DMS153 (cell line): ENCODE measurements at places on chromosomes 11 and 22.

- peak; percentile 47 for DNase-seq
Measured at GRCh38 chr22:28798810-28799605, 1.4 kb downstream of the XBP1 start.

GRCh38 chr22:43824724-43825420 lies 12.8 kb upstream of the EFCAB6 start:
- DNase-seq = no peak

- no peak for DNase-seq
Measured at GRCh38 chr11:45839204-45839603, 8.1 kb upstream of the CRY2 start.

GRCh38 chr11:18321578-18321968 lies 367 bp downstream of the HPS5 start:
- no peak for DNase-seq

DNA sequence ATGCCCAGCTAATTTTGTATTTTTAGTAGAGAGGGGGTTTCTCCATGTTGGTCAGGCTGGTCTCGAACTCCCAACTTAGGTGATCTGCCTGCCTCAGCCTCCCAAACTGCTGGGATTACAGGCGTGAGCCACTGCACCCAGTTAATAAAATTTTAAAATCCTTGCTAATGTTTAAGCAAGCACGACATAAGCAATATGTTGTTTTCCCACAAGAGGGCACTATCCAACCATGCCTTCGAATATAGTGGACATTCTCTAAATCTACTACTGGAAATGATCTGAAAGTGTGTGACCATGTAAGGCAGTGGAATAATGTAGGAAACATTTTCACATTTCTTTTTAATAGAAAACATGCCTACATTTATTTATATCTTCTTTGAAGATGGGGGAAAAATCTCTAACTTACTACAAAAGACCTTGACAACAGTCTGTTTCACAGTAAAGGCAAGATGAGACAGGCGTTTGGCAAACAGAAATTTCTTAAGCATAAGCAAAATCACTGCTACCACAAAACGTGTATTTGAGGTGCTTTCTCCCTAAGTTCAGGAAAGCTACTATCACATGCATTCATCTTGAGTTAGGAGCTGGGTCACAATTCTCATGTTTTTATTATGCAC lies 38.2 kb downstream of the PITPNB start:
- peak; percentile 15 for DNase-seq

- DNase-seq = peak; percentile 37
Measured at GRCh38 chr11:95652002-95652472, 137.5 kb downstream of the FAM76B start.

DNA sequence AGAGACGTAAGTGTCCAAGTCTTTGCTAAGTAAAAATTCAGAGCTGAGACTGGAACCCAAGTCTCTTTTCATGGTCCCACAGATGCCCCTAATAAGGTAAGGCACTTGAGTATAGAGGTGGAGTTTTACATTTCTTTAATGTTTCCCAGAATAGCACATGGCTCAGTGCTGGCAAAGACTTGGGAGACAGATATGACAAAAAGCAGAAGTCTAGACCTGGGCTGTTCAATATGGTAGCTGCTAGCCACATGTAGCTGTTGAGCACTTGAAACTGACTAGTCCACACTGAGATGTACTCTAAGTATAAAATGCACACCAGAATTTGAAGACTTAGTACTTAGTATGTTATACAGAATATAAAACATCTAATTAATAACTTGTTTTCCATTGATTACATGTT lies 17.6 kb downstream of the VSTM5 start:
- no peak for DNase-seq

GRCh38 chr22:49344656-49345055 lies 483.0 kb downstream of the BRD1 start:
- DNase-seq = no peak

DNA sequence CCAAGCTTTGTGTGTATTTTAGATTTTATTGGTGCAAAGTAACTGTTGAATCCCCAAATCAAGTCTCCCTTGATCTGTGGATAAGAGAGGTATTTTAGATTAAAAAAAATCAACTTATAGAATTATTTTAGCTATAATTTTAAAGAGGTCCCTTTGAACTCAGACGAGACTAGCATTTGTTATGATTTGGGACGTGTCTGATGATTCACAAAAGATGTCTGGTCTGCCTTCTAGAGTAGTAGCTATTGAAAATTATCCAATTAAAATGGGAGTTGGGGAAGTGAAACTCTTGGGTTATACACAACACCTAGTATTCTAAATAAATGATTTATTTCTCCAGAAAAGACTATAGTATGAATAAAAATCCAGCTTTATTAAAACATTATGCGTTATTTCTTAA lies 227.9 kb upstream of the GRIA4 start:
- DNase-seq = no peak

DNA sequence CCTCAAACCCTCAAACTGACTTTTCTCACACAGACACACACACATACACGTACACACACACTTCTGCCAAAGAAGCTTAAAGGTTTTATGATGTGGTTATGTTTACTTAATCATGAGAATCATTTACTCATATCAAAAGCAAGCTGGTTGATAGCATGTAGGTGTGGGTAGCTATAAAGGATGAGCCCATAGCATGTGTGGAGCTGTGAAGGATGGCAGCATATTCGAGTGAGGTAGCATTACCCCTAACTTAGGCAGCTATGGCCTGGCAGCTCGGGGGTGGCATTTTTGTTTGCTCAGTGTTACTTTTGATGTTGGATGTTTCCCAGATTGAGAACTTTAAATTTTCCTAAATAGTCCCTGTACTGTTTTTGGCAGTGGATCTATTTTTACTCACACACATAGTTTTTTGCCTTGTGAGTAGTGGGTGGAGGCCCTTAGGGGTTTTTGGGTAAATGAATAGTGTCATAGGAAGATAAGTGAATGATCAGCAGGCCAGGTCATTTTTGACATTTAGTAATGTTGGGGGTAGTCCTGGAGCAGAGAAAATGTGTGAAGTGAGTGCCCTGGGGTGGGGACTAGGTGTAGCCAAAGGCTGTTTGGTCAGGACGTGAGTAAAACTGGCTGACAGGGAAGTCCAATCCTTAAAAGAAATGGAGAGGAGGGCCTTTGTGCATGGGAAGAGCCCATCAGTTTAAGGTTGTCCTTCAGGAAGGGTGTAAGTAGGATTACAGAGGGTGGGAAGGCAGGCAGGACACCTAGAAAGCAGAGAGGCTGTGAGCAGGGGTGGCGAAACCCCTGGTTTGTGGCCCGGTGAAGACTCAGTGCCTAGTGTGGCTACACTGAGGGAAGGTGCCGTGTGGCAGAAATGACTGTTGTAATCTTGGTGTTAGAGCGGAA lies 7.1 kb downstream of the YWHAH start:
- no peak for DNase-seq

GRCh38 chr11:63613517-63614135 lies 607 bp downstream of the PLAAT3 start:
- DNase-seq = no peak

DNA sequence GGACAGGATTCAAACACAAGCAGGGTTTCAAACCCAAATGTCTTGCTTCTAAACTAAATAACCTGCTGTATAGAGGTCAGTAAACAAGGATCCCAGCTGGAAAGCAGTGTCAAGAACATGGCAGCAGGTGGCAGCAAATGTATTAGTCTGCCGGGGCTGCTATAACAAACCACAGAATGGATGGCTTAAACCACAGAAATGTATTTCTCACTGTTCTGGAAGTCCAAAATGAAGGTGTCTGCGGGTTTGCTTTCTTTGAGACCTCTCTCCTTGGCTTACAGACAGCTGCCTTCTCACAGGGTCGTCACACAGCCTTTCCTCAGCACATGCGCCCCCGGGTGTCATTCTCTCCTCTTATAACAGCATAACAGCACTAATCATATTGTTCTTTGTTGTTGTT lies 65.1 kb upstream of the LRRC55 start:
- DNase-seq = no peak

GRCh38 chr11:98835335-98835734 lies 185.4 kb upstream of the CNTN5 start:
- no peak for DNase-seq

GRCh38 chr11:11845071-11845470 lies 3.3 kb downstream of the USP47 start:
- peak; percentile 60 for DNase-seq

GRCh38 chr11:72553706-72554105 lies 119.4 kb upstream of the CLPB start:
- DNase-seq = no peak

DNA sequence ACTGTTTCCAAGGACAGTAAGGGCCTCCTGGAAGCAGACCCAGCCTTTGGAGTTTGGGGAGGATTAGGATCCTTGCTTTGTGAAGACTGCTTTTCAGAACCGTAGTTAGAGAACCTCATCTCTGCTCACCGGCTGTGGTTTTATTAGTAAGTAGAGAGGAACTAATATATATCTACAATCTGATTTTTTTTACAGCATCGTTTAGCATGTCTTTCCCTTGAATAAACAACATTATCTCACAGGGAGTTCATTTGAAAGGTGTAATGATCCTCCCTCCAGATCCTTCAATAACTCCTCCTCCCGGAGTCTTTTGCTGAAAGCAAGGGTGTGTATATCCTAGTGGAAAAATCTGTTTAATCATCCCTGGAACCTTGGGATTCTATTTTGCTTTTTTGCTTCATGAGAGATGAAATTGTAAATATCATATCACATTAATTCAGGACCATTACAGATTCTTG lies 132.7 kb downstream of the DBX1 start:
- no peak for DNase-seq

GRCh38 chr11:126411971-126412381 lies 56.5 kb downstream of the ST3GAL4 start:
- DNase-seq = no peak

DNA sequence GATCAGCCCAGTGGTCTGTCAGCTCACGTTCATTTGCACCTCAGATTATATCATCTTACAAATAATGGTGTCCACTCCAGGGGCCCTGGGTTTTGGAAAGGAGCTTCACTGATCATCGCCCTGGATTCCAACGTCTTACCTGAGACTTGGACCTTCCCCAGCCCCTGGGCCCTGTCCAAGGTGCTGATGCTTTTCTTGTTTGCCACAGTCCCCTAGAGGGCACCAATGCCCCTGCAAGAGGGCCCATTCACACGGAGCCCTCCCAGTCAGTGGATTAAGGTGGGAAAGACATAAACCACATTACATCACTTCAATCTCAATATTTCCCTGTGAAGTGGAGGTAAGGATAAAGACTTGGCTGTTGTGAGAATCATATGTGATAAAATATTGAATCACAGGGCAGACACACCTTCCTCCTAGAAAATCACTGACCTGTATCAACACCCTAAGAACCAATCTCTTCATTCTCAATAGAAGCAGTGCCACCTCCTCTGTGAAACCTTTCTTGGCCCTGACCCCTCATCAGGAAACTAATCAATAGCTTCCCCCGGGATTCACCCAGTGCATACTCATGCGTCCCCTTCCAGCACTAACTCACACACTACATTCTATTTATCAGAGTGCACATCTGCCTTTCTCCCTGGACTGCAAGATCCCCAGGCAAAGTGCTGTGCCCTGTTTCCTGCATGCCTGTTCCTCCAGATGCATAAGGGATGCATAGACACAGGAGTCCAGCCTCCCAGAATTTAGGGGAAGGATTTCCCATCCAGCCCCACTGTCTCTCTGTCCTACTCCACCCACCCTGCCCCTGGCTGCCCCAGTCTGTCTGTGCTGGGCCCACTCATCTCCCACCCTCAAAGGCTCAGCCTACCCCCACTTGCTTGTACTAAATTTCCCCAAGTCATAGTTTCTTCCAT lies 167.0 kb downstream of the BUD13 start:
- DNase-seq = no peak

DNA sequence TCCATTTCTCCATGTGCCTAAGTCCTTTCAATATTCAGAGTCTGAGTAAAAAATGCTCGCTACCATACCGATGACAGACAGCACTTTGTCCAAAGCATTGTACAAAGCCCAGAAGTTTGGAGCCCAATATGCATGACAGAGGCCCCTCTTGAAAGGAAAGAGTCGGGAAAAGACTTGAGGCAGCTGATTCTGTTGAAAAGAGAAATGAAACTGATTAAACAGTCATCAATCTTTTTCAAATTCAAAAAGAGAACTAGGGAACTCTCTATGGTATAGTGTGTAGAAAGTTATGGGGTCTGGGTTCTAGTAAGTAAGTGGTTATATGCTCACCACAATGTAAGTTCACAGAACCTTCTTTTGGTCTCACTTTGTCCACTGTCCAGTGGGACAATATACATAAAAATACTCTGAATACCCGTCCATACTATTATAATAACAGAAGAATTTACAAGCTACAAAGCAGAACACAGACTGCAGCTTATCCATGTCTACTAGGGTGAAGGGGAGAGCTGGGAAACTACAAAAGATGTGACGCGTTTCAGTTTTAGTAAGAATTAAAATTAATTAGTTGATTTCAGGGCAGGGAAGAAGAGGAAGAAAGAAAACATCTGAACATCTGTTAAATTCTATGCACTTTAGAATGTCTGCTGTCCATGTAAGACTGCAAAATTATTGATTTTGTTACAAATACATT lies 26.7 kb downstream of the ALG8 start:
- no peak for DNase-seq

DNA sequence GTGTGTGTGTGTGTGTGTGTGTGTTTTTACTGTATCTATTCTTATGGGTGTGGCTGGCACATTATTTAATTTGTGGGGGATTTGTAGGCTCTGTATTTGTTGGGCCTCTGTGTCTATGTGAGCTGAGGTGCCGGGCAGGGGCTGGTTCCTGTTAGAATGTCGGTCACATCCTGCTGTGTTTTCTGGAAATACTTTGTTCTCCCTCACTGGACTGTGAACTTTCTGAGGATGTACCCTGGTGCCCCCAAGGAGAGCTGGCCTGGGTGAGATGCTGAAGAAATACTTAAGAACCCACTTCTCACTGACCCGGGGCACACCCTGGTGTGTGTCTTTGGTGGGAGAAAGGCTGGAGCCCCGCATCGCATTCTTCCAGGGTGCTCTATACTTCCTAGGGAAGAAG lies 28.6 kb downstream of the KIAA1671 start:
- no peak for DNase-seq

- DNase-seq = no peak
Measured at GRCh38 chr11:12775955-12776354, 101.7 kb downstream of the TEAD1 start.

- no peak for DNase-seq
Measured at GRCh38 chr22:31692186-31692886, 30.3 kb upstream of the PISD start.

GRCh38 chr11:122628810-122629555 lies 26.5 kb upstream of the UBASH3B start:
- DNase-seq = peak; percentile 2

DNA sequence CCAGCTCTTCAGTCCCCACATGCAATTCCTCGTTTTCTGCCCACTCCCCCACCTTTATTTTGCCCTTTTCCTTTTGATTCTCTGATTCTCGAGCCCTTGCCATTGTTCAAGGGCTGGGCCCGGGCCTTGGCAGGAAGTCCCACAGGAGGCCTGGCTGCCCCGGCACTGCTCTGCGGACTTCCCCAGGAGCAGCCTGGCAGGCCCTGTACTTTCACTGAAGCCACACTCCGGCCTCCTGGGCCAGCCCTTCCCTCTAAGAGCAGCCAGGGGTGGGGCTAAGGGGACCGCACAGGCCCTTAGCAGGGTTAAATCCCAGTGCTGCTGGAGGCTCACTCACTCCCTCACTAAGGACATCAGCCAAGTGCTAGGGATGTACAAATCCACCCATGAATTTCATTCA lies 4.1 kb downstream of the LRRC32 start:
- no peak for DNase-seq
